ENCODE measurements at places on chromosomes 16 and 17. TPM values are rescaled to one million over a fixed set of nuclear protein-coding genes. Genes with fewer than 3 reads are reported as not detected.

TBC1D28 gene
- not detected for total RNA-seq

PRCD gene
- 9.4 TPM for total RNA-seq

ACADVL gene
- 405 TPM for total RNA-seq

DUSP3 gene
- 101 TPM for total RNA-seq

- peak; percentile 47 for DNase-seq
Measured at GRCh38 chr16:4529085-4530060, 9.2 kb downstream of the CDIP1 start.

DNA sequence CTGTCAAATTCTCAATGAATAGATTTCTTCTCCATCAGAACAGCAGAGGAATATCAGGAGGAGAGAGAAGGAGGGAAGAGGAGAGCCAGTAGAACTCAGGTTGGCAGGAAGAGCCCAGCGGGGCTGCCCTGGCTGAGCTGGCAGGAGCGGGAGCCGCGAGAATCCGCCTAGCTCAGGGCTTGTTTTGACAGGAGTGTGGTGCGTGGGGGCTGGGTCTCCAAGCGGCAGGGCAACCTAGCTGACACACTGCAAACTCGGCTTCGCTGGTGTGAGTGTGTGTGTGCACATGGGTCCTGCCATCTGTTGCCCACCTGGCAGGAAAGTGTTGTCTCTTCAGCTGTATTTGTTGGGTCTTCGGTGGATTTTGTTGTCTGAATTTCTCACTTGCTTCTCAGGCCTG lies 27.9 kb upstream of the BCAR1 start:
- DNase-seq: peak; percentile 91

GRCh38 chr17:27348196-27348595 lies 54.3 kb downstream of the WSB1 start:
- DNase-seq: no peak

GRCh38 chr17:44024271-44024663 lies 9.5 kb upstream of the TMEM101 start:
- peak; percentile 95 for DNase-seq

DNA sequence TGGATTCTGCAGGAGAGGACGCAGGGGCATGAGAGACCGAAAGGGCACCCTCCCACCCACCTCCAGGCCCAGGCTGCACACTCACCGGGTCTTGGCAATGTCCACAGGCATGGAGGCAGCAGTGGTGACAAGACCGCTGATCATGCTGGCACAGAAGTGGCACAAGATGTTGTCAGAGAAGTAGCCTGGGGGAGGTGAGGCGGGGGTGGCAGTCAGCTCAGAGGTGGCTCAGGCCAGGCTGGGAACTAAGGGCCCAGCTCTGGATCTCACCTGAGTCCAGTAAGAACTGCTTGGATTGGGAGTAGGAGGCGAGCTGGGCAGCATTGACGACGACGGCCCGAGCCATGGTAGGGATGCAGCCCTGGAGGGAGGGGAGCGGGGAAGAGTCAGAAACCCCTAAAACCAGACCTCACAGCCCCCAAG lies 1.8 kb downstream of the SLC25A11 start:
- no peak for DNase-seq

GRCh38 chr17:2102931-2103809 lies 48.3 kb downstream of the HIC1 start:
- DNase-seq: peak; percentile 79
